ENCODE measurements at places on chromosomes 3 and 15. TPM values are rescaled to one million over a fixed set of nuclear protein-coding genes. Genes with fewer than 3 reads are reported as not detected.

DNA sequence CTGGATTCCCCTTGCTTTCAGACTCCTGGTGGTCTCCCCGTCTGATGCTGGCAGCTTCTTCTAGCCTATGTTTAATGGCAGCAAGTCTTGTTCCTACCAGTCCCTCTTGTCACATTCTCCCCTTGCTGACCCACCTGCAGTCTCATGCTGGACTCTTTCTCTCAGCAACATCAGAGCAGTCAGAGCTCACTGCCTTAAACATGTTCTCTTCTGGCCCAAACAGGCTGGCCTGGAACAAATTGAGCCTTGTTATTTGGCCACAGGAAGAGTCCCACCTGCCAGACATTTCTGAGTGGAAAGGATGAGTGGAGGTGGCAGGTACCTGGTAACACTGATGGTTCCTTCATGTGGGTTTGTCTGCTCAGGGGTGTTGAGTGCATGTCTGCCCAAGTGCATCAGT, 59.2 kb upstream of the APEH start:
- DNase-seq = no peak

- peak; percentile 48 for DNase-seq
Measured at GRCh38 chr3:172138792-172139507, 99.6 kb downstream of the FNDC3B start.

DNA sequence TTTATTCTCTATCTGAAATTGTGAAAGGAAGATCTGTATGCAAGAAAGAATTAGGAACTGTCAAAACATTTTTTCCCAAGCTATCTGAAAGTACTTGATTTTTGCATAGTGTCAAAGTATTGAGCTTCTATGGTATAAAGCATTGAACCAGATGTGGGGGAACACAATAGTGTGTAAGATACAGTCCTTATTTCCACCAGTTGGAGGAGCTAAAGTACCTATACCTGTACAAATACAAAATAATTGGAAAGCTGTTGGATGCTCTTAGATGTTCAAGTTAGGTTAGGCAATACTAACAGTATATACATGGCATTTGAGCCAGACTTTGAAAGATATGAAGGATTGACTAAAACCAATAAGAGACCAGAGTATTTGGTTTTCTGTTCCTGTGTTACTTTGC, 148.4 kb downstream of the B3GALNT1 start:
- DNase-seq = no peak

The TBL1XR1 gene
- 78.2 TPM for total RNA-seq

- DNase-seq = peak; percentile 90
Measured at GRCh38 chr15:44207643-44208042, 12.6 kb upstream of the FRMD5 start.

GRCh38 chr15:44195151-44195740, at the start of gene FRMD5:
FRMD5 (minus strand) TSS chr15:44195271.
- peak; percentile 92 for DNase-seq

GRCh38 chr3:105364128-105364527, 2.6 kb upstream of the ALCAM start:
- DNase-seq = peak; percentile 70

- no peak for DNase-seq
Measured at GRCh38 chr15:53453253-53454105, 306.0 kb downstream of the WDR72 start.

DNA sequence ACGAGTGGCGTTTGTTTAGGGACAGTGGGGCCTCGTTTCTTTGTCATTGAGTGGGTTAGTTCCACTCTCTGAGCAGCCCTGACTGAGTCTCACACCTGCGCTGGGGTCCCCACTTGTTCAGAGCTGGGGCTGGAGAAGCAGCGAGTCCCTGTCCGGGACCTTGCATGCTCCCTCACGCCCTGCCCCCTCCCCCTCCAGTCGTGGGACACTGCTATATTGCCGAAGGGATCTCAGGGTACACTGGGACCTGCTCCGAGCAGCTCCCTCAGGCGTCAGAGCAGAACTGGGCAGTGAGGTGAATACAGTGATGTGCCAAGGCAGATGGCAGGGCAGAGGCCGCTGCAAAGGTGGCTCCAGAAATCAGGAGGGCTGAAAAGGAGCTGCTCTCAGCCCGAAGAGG, 59.9 kb upstream of the KLF13 start:
- no peak for DNase-seq

- DNase-seq = no peak
Measured at GRCh38 chr15:69164807-69165636, 4.6 kb downstream of the GLCE start.

DNA sequence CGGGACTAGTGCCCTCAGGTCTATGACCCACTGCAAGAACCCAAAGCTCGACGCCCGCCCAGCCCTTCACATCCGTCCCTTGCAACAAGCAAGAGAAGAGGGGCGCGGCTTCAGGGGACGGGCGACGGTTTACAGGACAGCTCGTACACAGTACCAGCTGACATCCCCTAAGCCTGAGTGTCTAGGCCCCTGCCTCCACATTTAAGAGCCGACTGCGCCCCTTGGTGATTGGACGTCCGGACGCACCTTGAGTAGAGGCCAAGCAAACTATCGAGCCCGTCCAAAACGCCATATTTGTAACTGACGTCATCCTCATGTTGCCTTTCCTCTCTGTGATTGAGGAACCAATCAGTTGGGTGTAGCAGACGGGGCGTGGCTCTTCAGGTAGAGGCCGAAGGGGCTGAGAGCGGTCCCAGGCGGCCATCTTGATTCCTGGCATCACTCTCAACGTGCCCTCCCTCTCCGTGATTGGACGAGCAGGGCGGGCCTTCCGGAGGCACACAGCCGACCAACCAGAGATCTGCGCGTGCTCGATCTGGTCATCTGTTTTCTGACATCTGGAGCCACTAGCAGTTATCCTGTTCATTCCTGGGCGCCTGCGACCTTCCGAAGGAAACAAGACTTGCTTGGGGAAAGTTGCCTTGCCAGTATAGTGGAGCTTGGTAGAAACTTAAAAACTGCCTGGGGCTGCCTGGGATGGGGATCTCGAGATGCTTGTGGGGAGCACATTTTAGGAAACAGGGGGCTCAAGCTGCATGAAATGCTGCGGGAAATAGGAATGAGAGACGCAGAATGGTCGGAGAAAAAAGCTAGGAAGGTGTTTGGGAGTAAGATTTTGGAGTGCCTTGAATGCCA, 4.0 kb upstream of the RPL14 start:
- peak; percentile 98 for DNase-seq

GRCh38 chr3:82715091-82715856, 953.8 kb upstream of the GBE1 start:
- no peak for DNase-seq

GRCh38 chr3:184022323-184022722, 4.6 kb upstream of the ABCC5 start:
- DNase-seq = no peak

- DNase-seq = no peak
Measured at GRCh38 chr3:45626096-45626887, 31.7 kb downstream of the LIMD1 start.

DNA sequence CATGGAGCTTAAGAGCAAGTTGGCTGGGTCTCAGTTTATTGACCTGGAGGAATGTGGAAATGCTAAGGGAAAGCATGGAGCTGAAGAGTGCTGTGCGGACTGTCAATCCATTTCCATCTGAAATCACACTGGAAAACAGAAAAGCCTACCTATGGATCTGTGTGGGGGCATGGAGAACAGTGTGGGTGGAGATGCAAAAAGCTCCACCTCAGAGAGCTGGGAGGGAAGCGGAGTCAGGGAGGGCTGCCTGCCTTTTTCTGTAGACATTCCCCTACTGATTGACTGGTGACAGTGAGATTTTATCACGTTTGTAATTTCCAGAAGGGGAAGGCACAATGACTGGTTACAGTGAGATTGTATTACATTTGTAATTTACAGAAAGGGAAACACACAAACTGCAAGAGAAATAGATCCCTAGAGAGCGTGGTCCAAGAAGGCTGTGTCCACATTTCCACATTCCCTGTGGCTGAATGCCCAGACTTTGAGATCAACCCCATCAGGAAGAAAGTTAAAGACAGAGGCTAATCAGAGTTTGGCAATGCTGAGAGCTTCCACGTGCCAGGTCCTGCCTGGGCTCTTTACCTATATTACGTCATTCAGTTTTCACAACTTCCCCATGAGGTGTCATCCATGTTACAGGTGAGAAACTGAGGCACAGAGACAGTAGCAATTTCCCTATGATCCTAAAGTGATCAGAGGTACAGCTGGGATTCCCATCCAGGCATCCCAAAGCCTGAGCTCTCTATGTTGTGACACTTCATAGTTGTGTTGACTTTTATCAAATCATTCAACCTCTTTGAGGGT, 67.7 kb upstream of the NSMCE3 start:
- peak; percentile 6 for DNase-seq

DNA sequence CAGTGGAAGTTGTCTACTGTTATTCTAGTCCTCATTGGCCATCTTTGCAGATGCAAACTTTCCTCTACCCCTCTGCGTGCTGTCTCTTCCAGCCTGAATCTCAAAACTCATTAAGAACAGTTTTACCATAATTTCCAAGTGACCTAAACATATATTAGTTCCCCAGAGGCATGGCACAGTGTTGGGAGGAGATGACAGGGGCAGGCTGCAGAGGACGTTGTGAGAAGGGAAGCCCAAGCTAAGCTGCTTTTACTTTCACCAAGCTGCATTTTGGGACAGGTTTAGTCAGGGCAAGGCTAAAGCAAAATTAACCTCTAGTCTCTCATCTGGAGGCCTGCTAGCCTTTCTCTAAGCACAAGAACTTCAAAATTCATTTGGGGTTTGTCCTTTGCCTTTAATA, 318.6 kb upstream of the SATB1 start:
- DNase-seq = no peak

GRCh38 chr15:62075595-62076277, 9.0 kb downstream of the C2CD4A start:
- DNase-seq = peak; percentile 88

GRCh38 chr3:62159709-62160092, 213.6 kb downstream of the FEZF2 start:
- DNase-seq = peak; percentile 94
